Esophagus squamous epithelium (tissue), 5 donors: ENCODE measurements at places on chromosomes 5 and 9.

- DNase-seq = no peak
These were observed 202.2 kb downstream of the NFIB start for GRCh38 chr9:14111696-14112095.

GRCh38 chr5:15526413-15526812, 26.4 kb downstream of the FBXL7 start:
- no peak for DNase-seq

DNA sequence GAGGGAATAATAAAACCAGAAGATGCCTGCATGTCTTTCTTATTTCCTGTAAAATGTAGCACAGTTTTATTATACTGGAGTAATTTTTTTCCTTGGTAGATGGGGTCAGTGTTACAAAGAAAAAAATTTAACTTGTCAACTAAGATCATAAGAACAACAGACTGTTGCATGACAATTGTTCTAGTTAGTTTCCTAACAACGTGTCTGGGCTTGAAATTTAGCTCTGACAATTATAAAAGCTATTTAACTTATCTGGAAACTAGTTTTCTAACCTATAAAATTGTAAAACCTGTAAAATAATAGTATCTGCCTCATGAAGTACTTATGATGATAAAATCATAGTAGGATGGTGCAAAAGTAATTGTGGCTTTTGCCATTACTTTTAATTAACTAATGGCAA, 4.9 kb downstream of the SHOC1 start:
- no peak for DNase-seq

- no peak for DNase-seq
These were observed 1063.3 kb upstream of the WWC1 start for GRCh38 chr5:167228134-167228533.

- no peak for DNase-seq
These were observed 1.2 kb downstream of the DPYSL3 start for GRCh38 chr5:147508711-147509040.

DNA sequence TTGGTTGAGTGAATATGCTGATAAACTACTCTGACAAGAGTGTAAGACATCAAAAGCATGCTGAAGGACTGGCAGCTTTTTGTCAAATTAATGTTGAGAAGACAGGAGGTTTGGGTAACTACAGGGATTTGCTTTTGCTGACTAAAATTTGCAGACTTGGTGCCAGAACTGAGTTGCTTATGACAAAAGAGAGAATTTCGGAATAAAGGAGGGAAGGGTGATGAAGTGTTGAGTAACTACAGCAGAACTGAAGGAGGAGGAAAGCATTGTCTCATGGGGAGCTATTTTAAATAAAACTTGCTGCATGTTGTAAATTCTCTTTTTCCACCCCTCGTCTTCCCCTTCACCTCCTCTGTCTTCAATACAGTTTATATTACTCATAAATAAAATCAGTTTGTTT, 296.1 kb downstream of the YTHDC2 start:
- no peak for DNase-seq

DNA sequence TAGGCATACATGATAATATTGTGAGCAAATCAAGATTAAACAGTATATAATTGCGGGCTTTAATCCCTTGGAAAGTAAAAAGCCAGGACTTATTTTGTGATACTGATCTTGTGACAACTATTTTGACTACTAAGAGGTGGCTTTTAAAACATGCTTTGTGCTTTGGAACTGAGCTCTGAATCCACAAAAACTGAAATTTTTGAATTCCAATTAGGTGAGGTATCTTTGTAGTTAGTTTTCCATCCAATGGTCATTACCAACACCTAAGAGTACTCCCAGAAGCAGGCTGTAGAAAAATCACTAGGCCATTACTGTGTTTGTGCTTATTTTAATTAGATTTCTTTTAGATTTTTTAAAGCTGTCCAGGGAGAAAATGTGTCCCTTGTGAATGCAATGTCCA, 559.5 kb upstream of the WWC1 start:
- no peak for DNase-seq

DNA sequence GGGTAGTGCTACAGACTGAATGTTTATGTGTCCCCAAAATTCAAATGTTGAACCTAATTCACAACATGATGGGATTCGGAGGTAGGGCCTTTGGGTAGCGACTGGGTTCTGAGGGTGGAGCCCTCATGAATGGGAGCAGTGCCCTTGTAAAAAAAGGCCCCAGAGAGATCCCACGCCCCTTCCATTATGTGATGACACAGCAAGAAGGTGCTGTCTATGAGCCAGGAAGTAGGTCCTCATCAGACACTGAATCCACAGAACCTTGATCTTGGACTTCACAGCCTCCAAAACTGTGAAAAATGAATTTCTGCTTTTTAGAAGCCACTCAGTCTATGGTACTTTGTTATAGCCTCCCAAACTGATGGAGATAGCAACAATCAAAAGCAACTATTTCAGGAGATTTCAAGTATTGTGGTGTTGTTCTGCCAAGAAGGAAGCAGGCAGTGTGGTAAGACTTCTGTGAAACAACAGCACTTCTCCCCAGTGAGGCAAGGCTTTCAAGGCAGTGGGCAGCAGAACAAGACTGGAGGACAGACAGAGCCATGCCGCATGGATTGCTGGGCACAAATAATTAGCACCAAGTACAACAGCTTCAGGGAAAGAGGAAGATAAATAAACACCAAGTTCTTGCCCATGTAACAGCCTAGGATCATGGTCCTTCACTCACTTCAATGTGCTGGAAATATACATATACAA, 76.1 kb downstream of the OR2K2 start:
- no peak for DNase-seq

GRCh38 chr5:61416010-61416409, 84.0 kb downstream of the ZSWIM6 start:
- no peak for DNase-seq

- DNase-seq = no peak
These were observed 2.9 kb upstream of the CAMSAP1 start for GRCh38 chr9:135910216-135910615.

- DNase-seq = no peak
These were observed 42.6 kb downstream of the MLLT3 start for GRCh38 chr9:20579524-20580314.

DNA sequence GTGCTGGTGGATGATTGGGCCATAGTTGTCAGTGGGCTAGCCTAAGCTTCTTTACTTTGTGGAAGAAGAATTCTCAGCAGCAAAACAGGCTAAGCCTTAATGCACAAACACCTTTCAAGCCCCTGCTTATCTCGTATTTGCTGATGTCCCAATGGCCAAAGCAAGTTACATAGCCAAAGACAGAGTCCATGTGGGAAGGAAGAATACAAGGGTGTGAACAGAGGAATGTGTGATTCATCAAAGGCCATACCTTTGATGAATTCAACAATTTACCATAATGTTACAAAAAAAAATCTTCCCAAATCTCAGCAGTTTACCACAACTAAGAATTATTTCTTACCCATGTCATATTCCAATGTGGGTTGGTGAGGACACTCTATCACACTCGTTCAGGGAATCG, 1.2 kb upstream of the YTHDC2 start:
- DNase-seq = no peak

GRCh38 chr5:83714810-83715209, 5.8 kb downstream of the HAPLN1 start:
- no peak for DNase-seq

GRCh38 chr5:149694007-149694406, 36.1 kb upstream of the PPARGC1B start:
- no peak for DNase-seq

DNA sequence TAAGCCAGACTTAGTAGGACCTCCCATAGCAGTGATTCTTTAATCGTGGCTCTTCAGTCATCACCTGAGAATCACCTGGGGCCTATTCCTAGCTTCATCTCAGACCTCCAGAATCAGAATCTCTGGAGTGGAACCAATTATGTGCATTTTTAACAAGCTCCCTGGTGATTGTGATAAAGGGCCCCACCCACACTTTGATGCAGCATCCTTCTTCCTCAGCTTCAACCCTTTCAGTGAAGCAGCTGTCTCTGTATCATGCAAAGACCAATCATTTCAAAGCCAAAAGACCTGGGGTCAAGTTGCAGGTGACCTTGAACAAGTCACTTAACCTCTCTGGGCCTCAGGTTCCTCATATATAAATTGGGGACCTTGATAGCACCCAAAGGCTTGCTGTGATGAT, 17.1 kb downstream of the FBXO10 start:
- no peak for DNase-seq

DNA sequence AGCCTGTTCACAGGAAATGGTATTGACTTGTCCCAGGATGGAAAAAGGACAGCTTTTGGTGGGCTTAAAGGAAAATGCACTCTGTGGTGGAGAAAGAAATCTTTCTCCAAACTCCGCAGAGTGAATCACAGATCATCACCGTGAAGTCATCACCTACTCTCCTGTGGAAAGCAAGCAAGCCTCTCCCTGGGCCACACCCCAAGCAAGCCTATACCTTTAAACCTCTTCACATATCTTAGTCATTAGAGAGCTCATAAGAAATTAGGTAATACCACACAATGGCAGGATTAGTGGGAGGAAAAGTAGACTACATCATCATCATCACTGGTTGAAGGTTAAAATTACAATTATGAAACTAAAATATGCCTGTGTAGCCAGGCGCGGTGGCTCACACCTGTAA, 23.2 kb downstream of the TLE1 start:
- no peak for DNase-seq

DNA sequence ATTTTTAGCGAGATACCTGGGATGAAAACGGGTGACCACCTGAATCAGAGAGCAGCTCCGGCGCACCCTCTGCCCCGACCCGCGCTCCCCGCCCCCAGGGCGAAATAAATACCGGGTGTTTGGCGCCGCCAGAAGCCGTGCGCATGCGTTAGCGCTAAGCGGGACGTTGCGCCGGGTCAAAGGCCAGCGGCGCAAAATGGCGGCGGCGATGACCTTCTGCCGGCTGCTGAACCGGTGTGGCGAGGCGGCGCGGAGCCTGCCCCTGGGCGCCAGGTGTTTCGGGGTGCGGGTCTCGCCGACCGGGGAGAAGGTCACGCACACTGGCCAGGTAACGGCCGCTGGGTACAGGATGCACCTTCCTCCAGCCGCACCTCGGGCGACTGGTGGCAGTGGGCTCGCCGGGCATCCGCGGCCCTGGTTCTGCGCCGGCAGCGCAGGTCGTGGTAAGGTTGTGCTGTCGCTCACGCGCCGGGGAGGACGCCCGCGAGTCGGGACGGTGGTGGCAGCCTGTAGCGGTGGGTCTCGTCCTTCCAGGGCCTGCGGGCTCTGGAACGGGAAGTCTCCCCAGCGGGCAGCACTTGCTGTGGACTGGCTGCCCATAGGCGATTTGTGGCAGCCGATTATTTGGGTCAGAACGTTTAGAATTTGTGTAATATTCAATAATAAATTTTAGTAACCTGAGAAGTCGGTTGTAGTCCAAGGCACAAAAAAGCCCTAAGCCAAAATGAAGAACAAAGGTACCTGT, at the start of gene NDUFS6:
TSS of gene NDUFS6 (plus strand) at position 186 of the 745 bp plus-strand sequence. CDS start at position 197, 11 bp downstream.
- peak; percentile 28 for DNase-seq

GRCh38 chr9:117827456-117827855, 123.3 kb downstream of the TLR4 start:
- no peak for DNase-seq

DNA sequence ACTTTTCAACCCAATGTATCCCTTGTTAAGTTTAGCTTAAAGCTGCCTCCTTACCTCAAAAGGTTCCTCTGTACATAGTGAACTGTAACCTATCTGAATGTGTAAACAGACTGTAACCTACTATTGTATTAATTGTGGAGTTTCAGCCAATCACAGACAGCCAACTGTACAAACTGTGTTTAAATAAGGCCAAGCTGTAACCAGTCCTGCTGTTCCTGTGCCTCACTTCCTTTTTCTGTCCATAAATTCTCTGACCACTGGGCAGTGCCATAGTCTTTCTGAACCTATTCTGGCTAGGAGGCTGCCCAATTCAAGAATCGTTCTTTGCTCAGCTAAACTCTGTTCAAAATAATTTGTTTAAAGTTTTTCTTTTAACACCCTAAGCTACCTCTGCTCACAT, 74.7 kb upstream of the DAPK1 start:
- DNase-seq = no peak

GRCh38 chr9:120916991-120917880, 9.4 kb downstream of the TRAF1 start:
- DNase-seq = no peak

GRCh38 chr9:89183146-89183545, 4.5 kb upstream of the SHC3 start:
- DNase-seq = no peak

GRCh38 chr9:133115604-133116345, 5.3 kb downstream of the RALGDS start:
- DNase-seq = no peak

DNA sequence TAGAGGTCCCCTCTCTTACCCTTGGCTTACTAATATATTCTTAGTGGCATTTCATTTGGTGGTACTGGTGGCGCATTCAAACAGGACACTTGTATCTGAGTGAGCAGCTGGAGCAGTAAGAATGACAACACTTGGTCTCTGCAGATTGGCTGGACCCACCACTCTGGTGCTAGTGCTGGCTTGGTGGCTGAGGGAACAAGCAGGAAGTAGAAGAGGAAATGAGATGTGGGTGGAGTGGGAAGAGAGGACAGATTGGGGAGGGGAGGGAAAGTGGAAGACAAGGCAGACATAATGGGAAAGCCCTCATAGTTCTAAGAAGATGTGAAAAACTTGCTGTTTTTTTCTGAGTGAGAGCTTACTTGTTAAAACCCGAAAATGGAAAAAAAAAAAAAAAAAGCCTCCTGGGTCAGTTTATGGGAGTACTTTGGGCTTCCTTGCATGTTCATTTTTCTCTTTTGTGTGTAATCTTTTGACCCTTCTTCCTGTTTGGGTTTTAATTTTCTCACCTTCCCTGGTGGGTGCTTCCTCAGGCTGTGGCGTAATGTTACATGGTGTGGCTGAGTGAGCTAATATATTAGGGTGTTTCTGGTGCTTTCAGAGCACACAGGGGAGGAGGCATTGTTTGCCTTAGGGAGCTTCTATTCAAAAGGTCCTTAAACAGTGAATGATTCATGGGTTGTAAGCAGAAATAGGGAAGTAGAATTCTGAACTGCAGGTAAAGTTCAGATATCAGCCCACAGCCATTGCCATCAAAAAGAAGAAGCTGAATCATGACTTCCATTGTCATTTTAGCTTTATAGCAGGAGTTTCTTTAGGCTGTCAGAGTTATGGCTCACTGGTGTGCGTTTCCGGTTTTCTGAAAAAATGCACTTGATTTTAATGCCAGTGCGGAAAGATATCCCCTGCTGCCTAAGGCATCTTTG, 52.3 kb downstream of the TLE4 start:
- peak; percentile 2 for DNase-seq

DNA sequence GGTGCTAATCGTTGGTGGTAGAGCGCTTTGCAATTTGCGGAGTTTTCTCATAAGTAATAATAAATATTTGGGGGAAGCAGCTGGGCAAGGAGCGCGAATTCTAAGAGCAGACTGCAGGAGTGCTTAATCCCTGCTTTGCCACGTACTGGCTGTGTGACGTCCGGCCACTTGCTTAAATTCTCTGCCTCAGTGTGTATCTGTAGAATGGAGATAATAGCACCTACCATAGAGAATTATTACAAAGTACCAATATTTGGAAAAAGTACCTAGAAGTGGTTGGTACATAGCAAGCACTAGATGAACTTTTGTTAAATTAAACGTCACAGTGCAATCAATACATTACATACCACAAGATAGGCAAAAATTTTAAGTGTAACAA, 598 bp upstream of the TMED7 start:
- no peak for DNase-seq

GRCh38 chr5:113117543-113118115, 141.0 kb downstream of the DCP2 start:
- DNase-seq = no peak

- no peak for DNase-seq
These were observed 5.5 kb downstream of the GIN1 start for GRCh38 chr5:103114440-103114839.
